ENCODE measurements at places on chromosomes 1 and 21. TPM values are rescaled to one million over a fixed set of nuclear protein-coding genes. Genes with fewer than 3 reads are reported as not detected.

DNA sequence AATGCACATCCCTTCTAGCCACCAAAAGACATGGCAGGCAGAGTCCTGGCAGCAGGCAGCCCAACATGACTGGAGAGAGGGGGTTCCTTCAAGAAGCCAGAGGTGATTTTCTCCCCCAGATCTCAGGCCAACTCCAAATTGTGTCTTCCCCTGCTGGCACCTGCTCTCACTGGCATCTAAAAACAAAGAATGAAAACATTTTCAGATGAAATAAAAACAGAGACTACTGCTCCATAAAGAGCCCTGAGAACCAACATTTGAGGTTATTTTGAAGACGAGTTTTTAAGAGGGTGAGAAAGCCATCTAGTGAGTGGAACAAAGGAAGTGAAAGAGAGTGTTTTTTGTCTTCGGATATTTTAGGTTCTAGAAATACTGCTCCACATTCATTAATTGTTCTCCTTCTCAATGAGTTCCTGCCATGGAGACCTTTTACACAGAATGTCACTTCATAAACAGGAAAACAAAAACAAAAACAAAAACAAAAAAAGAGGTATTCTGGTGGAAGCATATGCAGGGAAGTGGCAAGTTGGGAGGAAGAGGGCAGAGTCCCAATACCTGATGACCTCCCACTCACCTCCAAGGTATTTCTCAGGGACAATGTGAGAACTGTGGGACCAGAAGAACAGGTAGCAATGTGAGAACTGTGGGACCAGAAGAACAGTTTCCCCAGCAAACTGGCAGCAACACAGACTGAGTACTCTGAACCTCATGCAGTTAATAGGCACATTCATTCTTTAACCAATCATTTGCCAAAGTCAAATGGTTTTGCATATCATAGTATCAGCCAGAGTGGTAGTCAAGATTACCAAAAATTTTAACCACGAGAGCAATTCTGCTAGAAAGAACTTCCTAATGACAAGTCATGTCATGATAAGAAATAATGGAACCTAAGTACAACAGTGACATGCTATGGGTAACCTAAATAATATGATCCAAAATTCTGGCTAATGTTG, 50.0 kb downstream of the KIAA0319L start:
- no peak for DNase-seq

DNA sequence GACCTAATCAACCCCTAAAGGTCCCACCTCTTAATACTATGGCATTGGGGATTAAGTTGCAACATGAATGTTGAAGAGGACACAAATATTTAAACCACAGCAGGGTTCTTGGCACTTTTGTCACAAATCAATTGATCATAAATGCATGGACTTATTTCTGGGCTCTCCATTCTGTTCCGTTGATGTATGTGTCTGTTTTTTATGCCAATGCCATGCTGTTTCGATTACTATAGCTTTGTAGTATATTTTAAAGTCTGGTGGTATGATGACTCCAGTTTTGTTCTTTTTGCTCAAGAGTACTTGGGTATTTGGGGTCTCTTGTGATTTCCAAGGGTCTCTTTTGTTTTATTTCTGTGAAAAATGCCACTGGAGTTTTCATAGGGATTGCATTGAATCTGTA, 34.7 kb upstream of the PLA2G2A start:
- no peak for DNase-seq

DNA sequence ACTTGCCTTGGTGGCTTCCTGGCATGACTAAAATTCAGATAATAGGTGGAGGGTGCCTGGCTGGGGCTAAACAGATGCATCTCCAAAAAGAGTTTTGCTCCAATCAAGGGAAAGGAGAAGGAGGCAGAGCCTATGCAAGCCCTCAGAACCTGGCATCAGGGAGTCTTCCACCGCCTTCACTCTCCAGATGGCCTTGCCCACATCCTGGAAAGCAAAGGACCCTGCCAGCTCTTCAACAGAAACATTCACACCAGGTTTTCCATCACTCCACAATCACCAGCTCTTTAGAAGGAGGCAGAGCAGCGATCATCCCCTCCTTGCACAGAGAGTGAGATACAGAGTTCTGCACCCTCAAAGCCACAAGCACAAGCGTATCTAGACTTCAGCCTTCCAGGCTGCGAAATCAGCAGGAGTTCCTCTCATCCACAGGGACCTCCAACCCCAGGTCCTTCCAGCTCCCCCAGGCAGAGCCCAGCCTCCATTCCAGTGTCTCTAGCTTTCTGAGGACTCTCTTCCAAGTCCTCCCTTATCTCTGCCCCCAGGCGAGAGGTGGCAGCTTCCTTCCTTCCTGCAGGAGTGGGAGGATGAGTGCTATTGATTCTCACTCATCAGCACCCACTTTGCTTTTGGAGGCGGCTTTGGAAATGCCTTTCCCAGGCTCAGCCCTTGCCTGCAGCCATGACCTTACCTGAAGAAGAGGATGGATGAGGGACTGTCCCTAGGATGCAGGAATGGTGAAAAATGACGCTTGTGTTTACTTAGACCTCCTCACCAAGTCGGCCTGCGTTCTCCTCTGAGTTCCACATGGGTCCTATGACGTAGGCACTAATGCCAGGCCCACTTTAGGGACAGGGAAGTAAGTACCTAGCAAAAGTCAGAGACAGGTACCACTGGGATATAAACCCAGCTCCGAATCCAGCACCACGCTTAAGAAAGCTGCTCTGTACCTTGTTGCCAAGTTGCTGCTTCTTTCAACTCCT, 75.4 kb downstream of the RIPK4 start:
- DNase-seq = no peak

GRCh38 chr1:202304375-202304774, 37.4 kb downstream of the UBE2T start:
- DNase-seq = peak; percentile 66

Gene PPT1
- 37.7 TPM for total RNA-seq

Gene CACNA1E
- 4.7 TPM for total RNA-seq

- DNase-seq = no peak
Measured at GRCh38 chr1:115839679-115840237, 1.2 kb downstream of the NHLH2 start.

Gene GLMN
- 4.8 TPM for total RNA-seq

Gene LCE2B
- total RNA-seq = not detected

Gene CD53
- total RNA-seq = 12.3 TPM

DNA sequence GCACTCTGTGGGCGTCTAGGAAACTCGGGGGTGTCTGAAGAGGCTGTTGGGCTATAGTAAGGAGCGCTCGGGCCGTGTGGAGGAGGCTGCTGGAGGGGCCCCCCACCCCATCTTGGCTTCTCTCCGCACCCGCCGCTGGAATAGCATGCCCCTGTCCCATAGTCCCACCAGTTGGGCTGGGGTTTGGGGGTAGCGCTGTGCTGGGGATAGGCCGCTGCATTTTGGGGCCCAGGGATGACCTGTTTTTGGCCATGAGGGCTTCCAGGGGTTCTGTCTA, 511 bp downstream of the EFNA3 start:
- DNase-seq = no peak

DNA sequence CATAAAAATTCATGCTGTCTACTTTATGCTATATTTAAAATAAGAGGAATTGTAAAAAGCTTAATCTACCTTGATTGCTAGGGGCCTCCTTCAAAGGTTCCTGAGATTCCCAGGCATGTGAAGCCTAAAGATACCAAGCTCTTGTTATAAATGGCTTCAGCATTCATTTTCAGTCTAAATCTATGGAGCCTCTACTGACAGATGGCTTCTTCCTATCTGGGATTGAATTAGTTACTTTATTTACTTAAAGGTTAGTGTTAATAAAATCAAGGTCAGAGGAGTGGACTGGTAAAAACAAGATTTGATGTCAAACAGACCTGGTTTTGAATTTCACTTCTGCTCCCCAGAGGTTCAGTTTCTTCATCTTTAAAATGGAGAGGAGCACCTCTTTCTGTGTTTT, 93.7 kb downstream of the TNNI3K start:
- DNase-seq = no peak

DNA sequence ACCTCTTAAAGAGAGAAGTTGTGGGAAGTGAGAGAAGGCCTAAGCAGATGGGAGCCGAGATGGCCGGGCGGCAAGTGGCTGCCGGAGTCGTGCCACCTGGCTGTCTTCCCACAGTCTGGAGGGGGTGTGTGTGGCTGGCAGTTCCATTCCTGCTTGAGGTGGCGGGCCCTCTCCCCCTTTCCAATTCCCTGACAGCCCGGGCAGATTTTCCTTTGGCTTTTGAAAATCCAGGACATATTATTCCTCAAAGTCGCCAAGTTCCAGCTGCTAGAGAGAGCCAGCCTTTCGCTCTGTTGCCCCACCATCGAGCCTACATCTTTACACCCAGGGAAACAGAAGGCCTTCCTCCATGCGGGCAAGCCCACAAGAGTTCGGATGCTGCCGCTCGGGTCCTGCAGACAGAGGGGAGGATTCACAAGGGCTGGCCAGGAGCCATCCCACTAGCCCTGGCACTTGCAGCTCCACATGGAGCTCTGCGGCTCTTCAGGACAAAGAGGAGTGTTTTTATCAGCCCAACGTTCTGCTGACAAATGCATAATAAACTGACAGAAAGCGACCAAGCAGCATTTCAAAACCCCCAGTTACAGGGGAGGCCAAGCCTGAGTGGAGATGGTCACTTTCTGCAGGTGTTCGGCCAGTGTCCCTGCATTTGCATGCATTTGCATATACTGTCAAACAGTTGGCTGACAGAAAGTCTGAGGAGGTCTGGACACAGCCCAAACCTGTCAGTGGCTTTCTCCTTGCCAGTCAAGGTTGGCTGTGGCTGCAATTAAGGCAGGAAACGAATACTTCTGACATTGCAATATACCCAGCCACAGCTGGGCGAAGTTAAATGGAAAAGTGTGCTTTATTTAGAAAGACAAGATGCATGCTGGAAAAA, 45.9 kb downstream of the OLIG1 start:
- DNase-seq = no peak

DNA sequence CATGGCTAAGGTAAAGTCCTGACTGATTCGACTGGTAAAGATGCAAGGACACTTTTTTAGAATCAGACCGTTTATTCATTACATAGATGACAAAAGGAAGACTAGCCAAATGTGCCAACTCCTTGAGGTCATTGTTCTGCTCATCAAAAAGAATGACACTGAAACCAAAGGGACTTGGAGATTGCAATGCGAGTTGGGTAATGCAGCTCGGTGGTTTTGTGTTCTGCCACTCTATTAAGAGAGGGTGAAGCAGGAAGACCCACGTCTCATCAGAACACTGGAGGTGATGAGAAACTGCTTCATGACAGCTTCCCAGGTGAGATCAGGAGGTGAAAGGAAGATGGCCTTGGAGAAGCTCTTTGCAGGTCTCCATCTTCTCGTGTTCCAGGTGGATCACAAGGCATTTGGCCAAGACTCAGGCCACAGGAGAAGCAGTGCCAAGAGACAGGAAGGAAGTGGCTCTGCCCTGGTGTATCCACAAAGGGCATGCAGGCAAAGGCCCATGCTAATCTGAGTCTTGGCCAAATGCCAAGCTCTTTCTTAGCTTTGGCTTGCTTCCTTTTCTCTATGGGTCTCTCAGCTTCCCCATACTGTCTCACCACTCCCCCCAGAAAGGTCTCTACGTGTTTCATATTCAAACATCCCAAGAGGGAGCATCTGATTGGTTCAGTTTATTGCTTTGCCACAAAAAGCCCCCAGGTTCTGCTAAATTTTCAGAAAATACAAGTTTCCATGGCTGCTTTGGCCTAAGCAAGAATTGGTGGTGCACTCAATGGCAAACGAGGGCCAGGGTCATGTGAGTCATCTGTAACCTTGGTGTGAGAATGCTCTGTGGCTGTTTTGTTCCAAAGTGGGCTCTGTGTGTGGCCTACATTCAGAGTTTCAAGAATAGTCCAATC, 5.7 kb upstream of the CCT8 start:
- no peak for DNase-seq

Gene RCSD1
- total RNA-seq = 42.9 TPM

Gene PDPN
- total RNA-seq = 20.3 TPM

Gene GPR89A
- total RNA-seq = 7.1 TPM

DNA sequence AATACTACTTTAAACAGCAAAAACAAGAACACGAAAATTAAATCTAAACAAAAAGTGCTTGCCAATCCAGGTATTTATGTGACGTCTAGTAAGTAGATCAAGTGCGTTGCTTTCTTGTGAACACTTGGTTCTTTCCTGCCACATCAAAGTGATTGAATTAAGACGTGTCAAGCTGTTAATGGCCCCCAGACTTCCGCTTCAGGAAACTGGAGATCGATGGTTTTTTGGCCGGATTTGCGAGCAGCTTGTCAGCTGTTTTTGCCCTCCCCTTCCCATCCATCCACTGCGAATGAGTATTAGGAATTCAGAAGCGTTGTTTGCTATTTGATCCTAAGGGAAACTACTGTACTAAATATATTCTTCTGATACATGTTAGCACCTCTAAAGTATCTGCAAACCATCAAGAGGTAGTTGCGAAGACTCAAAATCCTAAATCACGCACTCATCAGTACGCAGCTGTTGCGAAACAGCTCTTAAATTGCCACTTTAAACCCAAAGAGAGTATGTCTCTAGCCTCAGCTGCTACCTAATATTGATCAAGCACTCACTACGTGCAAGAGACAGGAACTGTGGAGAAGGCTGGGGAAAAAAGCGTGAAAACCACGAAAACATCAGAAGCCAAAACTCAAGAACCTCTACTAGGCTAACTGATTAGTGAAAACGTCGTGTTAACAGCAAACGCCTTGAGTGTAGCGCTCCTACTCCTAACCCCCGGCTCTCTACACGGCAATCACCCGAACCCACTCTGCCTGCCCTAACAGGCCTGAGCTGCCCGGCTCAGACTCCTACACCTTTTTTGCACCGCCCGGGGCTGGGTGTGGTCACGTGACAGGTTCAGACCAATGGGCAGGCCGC, 473 bp upstream of the BRDT start:
- no peak for DNase-seq

Gene PTGS2
- total RNA-seq = 1.0 TPM

DNA sequence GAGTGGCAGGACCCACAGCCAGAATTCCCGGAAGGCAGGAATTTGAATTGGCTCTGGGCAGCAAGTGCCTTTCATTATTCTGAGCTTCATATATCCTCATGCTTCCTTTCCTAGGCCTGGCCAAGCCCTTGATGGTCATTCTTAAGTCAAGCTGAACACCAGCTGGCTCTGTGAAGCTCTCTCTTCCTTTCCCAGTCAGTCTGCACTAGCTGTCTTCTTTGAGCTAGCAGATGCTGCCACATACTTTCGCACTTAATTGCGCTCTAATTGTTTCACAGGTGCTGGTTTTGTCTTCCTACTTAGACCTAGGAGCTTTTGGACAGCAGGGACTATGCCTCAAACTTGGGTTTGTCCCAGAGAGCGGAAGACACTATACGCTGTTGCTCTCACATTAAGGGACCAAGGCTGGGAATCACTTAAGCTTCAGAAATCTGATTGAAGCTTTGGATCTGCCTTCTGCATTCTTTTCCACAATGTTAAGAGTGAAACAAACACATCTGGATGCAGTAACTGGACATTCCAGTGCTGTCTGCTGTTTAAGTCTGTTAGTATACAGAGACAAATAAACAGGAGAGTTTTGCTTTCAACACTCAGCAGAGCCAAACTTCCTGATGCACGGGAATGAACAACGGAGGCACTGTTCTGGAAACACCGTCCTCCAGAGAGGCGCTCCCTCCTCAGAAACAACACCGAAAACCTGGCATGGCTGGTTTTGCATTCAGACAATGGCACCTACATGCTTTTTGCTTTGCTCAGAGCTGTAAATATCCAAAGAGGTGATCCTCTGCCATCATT, 2.2 kb downstream of the TLR5 start:
- DNase-seq = no peak

GRCh38 chr1:95084317-95085176, 11.8 kb upstream of the ALG14 start:
- DNase-seq = no peak
